ENCODE measurements at places on chromosomes 16 and 17.

- DNase-seq, result peak; percentile 48
Measured at GRCh38 chr16:75733305-75734211, 7.3 kb upstream of the CPHXL start.

DNA sequence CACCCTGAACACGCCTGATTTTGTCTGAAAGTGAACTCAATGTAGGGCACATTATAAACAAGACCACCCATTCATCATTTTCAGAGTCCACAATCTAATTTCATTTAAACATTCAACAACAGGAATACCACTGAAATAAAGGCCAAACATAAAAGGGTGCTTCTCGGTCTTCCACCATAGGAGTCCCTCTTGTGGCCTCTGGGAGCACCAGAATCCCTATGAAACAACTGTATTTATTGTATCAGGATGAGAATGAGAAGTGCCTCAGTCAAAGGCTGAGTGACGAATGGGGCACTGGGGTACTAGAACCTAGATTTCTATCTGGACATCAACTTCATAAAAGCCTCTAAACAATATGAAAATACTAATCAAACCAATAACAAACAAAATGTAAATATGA lies 40.4 kb downstream of the NXPH3 start:
- DNase-seq, result no peak

DNA sequence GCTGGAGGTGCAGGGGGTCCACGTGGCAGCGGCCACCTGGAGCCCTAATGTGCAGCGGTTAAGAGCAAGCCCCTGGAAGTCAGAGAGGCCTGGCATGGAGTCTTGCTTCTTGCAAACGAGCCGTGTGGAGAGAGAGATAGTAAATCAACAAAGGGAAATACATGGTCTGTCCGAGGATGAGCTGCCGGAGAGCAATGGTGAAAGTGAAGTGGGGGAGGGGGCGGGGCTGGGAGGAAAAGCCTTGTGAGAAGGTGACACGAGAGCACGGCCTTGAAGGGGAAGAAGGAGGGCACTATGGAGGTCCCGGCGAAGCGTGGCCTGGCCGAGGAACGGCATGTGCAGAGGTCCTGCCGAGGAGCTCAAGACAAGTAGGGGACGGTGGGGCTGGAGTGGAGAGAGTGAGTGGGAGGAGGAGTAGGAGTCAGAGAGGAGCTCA lies 6.0 kb upstream of the SERPINF1 start:
- no peak for DNase-seq

DNA sequence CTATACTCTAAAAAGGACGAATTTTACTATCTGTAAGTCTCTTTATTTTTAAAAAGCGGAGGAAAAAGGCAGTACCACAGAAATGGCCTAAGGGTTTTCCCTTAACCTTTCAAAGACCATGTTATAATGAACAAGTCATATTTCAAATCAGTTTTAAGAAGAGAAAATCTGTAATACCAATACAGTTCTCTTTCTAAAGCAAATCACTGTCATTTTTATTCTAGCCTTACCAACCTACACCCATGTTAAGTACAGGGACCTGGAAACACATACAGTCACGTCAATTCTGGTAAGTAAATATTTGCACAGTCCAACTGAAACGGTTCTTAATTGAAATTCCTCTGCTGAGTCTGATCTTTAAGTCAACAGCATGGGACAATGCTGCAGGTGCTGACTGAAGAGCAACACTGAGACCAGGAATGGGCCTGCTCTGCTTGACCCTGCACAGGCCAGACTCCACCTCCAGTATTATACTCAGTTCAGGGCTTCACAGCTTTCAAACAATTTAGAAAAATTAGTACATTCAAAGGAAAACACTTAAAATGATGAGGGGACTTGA lies 20.2 kb downstream of the MBTPS1 start:
- no peak for DNase-seq

DNA sequence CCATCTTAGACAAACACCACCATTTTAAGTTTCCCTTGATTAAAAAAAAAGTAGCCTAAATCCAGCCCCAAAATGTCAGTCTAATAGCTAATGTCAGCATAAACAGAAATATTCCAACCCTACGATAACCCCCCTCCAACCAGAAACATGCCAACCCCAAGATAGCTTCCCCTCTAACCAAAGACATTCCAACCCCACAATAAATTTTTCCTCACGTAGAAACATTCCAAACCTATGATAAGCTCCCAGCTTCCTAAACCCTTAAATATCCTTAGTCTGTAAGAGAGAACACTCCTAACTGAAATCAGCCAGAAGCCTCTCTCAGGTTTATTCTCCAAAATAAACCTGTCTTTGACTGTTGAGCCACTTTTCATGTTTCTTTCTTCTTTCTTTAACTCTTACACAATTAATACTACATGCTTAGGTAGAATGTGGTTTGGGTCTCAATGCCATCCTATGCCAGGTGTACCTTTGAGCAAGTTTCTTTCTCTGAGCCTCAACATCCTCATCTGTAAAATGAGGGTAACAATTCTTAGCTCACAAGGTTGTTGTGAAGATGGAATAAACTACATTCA lies 10.5 kb upstream of the KRT38 start:
- no peak for DNase-seq

DNA sequence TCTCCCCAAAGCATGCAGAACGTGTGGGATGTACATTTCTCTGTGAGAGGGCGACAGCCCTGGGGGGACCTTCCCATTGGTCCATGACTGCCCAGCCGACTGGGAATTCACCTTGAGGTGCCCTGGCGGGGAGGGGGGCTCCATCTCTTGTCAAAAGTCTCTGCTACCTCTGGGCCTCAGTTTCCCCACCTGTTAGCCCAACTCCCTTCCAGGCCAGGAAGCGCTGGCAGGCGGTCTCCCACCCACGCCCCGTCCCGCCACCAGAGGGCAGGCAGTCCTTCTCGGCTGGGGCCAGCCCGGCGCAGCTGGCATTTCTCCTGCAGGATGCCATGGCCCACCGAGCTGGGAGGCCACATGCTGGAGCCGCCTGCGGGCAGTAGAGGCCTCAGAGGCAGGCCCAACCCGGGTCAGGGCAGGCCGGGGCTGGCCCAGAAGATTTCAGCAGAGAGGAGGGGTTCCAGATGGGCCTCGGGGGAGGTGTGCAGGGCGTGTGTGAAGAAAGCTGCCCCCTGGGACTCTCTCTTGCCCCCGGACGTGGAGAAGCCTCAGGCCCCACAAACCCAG lies 16.6 kb downstream of the CD7 start:
- peak; percentile 38 for DNase-seq

- no peak for DNase-seq
Measured at GRCh38 chr16:52440248-52440647, 106.7 kb downstream of the TOX3 start.

DNA sequence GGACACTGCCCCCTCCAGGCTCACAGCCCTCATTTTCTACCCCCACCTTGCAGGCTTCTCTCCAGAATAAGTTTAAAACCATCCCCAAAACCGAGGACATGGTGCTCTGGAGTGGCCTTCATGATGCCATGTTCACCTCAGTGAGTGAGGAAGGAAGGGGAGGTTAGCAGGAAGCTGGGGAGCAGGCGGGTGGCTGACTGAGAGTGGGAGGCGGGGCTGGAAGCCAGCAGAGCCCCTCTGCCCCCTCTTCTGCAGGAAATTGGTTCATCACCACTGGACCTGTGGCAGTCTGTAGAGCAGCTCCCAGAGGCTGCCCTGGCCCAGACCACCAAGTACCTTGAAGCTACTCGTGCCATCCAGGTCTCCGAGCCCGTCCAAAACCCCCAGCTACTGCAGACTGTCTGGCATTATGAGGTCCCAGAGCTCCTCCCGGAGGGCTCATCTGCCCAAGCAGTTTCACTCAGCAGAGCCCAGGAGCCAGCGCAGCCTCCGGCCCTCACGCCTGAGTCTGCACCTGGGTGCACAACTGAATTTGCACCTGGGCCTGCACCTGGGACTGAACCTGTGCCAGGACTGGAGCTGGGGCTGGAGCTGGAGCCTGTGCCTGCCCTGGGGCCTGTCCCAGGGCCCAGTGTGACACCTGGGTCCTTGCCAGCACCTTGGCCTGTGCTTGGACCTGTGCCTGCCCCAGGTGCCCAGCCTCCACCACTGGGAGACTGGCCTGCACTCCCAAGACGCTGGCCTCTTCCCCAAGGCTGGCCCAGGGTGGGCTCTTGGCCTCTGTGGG lies 19.0 kb downstream of the C16orf96 start:
- no peak for DNase-seq

DNA sequence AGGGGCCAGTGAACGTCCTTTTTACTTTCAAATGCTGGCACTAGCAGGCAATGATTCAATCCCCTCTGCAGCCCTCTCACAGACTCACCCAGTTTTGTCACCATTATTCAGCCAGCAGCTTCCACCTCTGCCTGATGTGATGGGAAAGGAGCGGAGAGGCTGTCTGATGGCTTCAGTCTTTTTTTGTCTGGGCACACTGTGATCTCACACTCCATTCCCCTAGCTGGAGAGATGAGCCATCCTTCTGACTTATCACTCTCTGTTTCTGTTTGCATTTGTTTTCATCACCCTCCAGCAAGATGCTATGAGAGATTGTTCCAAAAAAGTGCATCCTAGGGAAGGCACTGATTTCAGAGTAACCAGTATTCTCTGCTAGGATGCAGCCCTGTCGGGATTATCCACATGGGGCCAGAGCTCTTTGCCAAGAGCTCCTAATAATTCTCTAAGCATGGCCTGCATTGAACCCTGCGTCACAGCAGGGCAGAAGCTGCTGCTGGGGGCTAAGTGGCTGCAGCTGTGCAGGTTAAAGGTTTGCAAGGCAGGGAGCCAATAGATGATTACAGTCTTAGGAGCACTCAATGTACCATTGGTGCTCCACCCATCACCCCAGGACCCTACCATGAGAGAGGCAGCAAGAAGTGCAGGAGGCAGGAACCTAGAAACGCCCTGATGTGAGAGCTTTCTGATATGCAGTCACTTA lies 236.1 kb upstream of the C16orf82 start:
- no peak for DNase-seq

GRCh38 chr16:12896562-12896961 lies 4.8 kb upstream of the SHISA9 start:
- peak; percentile 2 for DNase-seq

GRCh38 chr17:76049836-76050537 lies 22.3 kb downstream of the SRP68 start:
- DNase-seq, result no peak

DNA sequence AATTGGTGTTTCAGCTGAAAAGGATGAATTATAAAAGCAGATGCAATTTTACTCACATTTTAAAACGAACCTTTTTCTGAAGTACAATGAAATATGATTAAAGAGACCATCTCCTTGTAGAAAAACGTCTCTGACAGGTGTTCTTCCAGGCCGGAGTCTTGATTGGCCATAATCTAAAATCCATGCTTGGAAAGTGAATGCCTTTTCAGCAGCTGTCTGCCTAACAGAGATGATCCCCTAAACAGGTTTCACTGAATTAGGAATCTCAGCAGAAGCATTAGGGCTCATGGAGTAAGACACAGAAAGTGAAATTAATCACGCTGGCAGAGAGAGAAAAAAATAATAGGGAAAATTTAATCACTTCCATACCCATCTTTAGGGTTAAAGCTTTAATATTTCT lies 39.3 kb upstream of the IRX5 start:
- no peak for DNase-seq

DNA sequence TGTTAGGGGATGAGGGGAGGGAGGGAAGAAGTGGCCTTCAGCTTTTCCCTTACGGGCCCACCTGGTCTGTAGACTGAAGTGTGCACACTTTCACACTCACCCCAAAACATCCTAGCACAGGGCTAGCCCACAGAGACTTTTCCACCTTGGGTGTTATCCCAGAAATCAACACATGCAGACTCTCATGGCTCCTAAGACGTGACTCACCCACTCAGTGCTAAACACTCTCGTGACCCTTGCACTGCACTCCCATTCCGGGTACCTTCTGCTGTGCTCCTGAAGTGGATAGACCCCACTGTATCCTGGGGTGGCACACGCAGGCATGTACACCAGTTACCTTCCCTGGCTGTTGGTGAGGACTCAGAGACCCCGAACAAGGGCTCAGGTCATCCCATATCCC lies 23.0 kb upstream of the ABCC3 start:
- no peak for DNase-seq

DNA sequence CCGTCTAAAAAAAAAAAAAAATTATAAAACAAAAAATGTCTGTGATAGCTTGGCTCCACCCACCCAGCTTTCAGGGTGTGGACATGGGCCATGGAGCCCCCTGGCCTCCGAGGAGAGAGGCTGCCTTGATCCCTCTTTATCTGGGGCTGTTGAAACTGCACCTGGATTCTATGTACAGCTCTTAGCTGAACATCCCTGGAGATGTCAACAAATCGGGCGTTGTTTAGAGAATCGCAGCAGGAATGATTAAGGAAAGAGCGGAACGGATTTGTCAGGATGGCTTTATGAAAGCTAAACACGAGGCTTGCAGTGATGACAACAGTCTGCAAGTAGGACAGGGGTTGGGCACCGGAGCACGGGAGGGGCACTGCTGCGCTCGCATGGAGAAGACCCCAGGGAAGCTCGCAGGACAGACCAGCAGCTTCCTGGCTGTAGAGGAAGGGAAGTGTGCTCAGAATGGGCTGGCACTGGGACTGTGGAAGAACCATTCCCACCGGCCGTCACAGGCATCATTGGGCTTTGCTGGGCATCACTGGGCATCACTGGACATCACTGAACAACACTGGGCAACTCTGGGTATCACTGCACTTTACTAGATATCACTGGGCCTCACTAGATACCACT lies 195.8 kb upstream of the FOXF1 start:
- no peak for DNase-seq

GRCh38 chr17:40605306-40605705 lies 40.0 kb upstream of the CCR7 start:
- no peak for DNase-seq

DNA sequence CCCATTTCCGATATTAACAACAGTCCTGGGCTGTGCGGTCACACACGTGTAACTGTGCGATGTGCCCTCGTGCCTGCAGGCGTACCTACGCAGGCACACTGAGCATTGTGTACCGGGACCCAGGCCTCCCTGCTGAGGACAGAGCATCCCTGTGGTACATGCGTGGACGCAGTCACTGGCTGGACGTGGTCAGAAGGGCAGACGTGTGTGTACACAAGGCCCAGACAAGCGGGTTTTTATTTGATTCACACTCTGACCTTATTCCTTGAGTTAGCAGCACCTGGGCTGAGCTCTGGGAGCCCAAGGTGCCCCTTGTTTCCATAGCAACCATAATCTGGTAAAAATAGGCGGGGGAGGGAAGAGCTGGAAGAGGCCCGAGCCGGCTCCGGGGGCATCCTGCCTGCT lies 19.5 kb downstream of the RAP1GAP2 start:
- no peak for DNase-seq

- DNase-seq, result no peak
Measured at GRCh38 chr16:57051696-57052228, 40.6 kb upstream of the CPNE2 start.

DNA sequence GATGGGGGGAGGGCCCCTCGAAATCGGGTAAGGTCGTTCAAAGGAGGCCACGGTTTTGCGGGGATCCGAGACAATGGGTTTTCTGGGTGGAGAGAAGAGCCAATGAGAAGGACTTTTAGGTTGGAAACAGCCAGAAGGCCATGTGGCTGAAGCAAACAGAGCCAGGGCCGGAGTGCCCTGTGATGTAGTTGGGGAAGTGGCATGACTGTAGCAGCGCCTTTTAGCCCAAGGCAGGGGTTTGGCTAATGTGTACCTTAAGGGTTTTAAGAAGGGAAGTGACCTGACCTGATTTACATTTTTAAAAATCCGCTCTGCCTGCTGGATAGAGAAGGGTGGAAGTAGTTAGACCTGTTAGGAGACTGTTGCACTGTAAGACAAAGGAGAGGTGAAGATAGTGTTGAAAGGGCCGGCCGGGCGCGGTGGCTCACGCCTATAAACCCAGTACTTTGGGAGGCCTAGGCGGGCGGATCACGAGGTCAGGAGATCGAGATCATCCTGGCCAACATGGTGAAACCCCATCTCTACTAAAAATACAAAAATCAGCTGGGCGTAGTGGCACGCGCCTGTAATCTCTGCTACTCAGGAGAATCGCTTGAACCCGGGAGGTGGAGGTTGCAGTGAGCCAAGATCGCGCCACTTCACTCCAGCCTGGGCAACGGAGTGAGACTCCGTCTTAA lies 1.0 kb downstream of the LYRM1 start:
- peak; percentile 47 for DNase-seq
